ENCODE measurements at places on chromosomes 4 and X.

- no peak for DNase-seq
Measured at GRCh38 chr4:113820108-113820507, 58.6 kb upstream of the CAMK2D start.

GRCh38 chr4:3111461-3111860, 37.0 kb downstream of the HTT start:
- DNase-seq: no peak

GRCh38 chrX:103789004-103789403, 12.4 kb downstream of the PLP1 start:
- no peak for DNase-seq

GRCh38 chrX:10159145-10159468, 2.3 kb downstream of the CLCN4 start:
- DNase-seq: no peak

GRCh38 chr4:16508968-16509367, 282.7 kb upstream of the TAPT1 start:
- no peak for DNase-seq

GRCh38 chr4:139246166-139246565, 33.9 kb downstream of the MGARP start:
- DNase-seq: no peak

DNA sequence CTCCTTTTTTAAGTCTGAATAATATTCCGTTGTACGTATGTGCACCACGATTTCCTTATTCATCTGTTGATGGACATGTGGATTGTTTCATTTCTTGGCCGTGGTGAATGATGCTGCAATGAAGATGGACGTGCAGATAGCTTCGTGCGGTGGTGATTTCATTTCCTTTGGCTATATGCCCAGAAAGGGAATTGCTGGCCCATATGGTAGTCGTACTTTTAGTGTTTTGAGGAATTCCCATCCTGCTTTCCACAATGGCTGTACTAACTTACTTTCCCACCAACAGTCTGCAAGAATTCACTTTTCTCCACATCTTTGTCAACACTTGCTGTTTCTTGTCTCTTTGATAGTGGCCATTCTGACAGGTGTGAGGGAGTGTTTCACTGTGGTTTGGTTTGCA, 12.8 kb downstream of the ZFP42 start:
- no peak for DNase-seq

GRCh38 chr4:6095897-6096296, 77.7 kb upstream of the C4orf50 start:
- DNase-seq: no peak

DNA sequence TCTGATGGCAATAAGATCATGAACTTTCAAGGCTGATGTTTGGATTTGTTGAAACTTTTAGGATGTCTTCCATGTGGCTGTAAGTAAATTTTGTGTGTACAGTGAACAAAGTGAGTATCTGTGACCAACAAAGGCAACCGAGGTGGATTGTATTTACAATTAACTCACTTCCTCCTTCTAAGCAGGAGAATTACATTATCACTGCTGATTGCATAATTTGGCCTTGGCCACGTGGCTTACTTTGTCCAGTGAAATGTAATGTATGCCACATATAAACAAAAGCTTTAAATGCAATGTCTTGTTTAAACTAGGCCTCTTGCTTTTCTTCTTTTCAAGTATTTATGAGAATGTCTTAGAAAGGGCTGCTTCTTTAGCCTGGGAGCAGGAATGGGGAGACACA, 66.3 kb upstream of the MAD2L1 start:
- DNase-seq: no peak

DNA sequence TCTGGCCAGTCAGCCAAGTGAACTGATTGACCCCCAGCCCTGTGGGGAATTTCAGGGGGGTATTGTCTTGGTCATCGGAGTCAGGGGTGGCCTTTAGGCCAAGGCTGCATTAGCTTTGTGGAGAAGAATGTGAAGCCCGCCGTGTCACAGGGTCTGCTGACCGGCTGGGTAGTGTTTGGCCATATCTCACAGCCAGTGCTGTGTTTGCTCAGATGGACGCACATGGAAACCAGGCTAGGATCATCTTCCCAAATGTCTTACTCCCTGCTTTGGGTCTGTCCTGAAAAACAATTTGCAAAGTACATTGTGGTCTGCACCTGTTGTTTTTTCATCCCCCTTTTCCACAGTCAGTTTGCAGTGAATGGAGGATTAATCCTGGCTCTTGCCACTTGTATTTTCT, 13.0 kb downstream of the TMEM164 start:
- no peak for DNase-seq

GRCh38 chr4:2843941-2844584, 419 bp downstream of the ADD1 start:
- DNase-seq: no peak

- DNase-seq: no peak
Measured at GRCh38 chrX:78658845-78659744, at the start of gene RTL3. Gene RTL3, minus strand, starts transcription at chrX:78659328. Its CDS starts 908 bp downstream, at chrX:78658420.

GRCh38 chr4:176534566-176534965, 214.8 kb downstream of the SPCS3 start:
- DNase-seq: no peak

DNA sequence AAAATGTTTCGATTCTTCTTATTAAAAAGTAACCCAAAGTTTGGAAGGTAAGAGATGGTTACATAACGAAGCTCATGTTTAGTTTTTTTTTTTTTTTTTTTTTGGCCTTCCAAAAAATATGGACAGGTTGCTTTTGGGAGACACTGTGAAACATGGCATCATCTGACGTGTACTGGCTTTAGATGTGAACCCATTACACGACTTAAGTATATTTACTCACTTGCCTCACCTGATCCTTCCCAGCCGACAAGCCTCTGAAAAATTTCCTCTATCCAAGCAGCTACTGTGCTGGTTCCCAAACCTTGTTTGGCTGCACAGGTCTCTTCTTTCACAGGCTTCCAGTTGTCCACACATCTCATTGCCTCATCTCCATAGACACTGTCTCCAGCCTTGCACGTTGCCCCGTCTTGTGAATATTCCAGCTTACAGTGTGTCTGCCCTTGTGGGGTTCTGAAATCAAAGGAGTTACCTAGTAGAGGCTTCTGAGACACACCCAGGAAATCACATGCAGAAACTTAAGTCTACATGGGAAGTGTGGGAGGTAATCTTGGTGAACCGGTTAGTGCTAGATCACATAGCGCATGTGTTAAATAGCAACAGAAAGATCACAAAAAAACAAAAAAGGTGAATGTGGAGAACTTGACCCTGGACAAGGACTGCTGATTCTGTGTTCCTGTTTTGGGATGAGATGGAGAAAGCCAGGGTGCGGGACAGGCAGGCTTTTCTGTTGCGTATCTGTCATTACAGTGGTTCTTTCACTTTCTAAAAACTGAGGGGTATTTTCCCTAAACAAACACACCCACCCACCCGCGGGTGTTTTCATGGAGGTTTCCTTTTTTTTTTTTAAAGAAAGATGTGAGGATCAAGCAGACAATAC, 328.6 kb downstream of the ARHGAP10 start:
- no peak for DNase-seq

DNA sequence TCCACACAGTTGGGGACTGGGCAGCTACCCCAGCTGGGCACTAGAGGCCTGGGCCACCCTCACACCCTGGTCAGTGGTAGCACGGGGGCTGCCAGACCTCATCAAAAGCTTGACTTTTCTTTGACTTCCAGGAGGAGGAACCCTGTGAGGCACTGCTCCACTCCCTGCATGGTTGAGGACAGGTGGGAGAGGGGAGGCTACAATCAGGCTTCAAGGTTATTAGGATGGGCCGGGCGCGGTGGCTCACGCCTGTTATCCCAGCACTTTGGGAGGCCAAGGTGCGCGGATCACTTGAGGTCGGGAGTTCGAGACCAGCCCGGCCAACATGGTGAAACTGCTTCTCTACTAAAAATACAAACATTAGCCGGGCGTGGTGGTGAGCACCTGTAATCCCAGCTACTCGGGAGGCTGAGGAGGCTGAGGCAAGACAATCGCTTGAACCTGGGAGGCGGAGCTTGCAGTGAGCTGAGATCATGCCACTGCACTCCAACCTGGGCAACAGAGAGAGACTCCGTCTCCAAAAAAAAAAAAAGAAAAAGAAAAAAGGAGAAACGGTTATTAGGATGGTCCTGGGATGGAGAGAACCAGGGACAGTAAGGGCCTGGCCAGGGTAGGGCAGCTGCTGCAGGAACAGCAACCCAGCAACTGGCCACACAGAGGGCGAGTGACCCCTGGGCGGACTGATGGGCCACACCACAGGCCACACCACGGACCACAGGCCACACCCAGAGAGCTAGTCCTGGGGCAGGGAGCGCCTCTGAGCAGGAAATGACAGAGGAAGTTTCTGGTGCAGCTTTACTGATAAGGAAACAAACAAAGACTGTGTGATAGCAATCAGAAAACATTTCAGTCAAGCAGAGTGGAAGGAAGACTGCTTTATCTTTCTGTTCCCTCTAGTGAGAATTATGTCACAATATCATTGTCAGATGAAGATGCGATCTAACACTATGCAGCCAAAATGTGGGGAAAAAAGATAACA, 20.5 kb upstream of the OPN1LW start:
- DNase-seq: no peak

DNA sequence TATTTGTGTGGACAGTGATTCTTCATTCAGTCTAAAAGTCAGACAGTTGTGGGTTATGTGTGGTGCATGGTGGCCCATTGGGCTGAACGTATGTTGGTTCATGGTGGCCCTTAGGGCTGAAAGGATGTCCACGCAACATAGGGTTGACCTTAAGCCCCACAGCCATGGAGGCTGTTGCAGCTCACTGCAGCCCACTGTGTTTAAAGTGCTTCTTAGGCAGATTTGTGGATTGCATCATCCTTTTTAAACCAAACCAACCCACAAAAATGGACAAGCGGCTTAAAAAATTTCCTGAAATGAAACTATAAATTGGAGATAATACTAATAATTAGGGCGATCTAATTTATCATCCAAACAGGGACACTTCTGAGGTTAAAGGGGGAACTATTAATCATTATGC, 219.0 kb upstream of the GATB start:
- no peak for DNase-seq

DNA sequence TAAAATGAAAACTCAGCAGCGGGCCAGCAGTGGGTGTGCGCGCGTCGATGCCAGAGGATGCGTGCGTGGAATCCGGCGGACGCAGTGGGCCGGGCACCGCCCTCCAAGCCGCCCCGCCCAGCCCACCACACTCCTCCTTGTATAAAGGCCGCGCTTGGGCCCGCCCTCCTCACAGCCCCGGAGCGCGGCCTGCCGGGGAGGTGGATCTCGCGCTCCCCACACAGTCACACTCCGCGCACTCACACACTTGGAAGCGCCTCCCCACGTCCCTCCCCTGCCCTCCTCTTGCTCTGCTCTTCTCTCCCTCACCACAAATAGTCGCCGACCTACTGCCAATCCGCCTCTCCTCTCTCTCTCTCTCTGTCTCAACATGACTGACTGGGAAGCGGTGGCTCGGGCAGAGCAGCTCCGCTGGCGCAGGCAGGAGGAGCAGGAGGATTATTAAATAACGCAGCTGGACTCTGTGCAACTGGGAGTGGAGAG, at the start of gene CCSER1:
Gene CCSER1 (plus strand): TSS at position 172 of the 483 bp plus-strand sequence.
- peak; percentile 31 for DNase-seq

DNA sequence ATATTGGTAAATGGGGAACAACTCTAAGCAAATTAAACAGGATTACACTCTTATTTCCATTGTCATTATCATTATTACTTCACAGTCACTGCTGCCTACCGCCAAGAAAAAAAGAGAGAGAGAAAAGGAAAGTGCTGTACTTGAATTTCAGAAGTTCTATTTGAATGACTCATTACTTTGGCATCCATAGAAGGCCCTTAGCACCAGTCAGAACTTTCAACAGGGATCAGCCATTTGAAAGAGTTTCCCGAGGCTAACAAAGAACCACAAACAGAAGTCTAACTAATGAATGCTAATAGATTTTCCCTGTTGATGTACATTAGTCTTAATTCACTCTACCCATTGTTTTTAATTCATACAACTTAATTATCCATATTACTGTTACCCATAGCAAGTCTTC, 116.3 kb downstream of the SHROOM4 start:
- DNase-seq: no peak

DNA sequence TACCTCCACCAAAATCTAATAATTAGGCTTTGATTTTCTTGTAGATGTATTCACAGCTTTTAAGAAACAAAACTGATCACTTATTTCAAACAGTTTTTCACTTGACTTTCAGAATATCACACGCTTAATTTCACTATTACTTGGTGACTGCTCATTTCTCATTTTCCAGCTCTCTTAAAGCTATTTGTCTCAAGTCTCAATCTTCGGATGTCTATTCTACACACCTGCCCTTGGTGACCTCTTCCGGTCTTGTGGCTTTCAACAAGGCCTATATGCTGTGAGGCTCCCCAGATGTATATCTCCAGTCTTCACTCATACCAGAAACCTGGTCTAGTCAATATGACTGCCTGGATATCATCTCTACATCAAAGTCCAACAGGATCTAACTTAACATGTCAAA, 34.9 kb upstream of the ANXA10 start:
- DNase-seq: no peak

- no peak for DNase-seq
Measured at GRCh38 chr4:88035292-88035691, 27.9 kb downstream of the PKD2 start.

- DNase-seq: no peak
Measured at GRCh38 chrX:49748211-49748956, 52.6 kb upstream of the PAGE1 start.

DNA sequence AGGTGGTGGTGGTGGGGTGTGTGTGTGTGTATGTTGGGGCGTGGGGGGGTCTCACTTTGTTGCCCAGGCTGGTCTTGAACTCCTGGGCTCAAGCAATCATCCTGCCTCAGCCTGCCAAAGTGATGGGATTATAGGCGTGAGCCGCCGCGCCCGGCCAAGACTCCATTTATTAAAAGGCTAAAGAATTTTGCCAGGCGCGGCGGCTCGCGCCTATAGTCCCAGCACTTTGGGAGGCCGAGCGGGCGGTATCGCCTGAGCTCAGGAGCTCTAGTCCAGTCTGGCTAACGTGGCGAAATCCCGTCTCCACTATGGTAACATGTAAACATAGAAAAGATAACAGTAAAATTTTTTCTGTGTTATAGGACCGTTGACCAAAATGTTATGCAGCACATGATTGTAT, 3.7 kb upstream of the UBA1 start:
- no peak for DNase-seq

- DNase-seq: no peak
Measured at GRCh38 chrX:20432746-20433387, 166.2 kb upstream of the RPS6KA3 start.

- no peak for DNase-seq
Measured at GRCh38 chr4:61992351-61992750, 792.2 kb downstream of the ADGRL3 start.

- DNase-seq: no peak
Measured at GRCh38 chrX:140971099-140971795, 31.1 kb upstream of the SPANXB1 start.

DNA sequence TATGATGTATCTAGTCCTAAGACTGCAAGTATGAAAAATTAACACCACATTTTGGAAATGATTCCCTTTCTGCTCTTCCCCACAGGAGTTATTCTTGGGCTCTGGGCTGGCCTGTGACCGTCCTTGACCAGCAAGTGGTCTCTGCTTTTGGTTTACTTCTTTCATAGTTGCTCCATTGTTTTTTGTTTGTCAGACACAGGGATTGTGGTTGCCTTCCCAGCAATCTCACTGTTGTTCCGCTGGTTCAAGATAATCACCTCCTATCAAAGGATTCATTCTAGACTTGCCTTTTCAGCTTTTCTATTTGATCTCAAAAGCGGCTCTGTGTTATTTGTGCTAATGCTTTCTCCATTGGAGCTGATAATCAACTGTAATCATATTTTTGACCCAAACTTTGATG, 218.8 kb downstream of the MGST2 start:
- DNase-seq: no peak

- no peak for DNase-seq
Measured at GRCh38 chrX:109533631-109534030, 3.0 kb upstream of the NXT2 start.
